ENCODE measurements at places on chromosomes 3 and 15.

- DNase-seq = peak; percentile 55
These were observed 62.1 kb downstream of the RASGRF1 start for GRCh38 chr15:79028411-79028964.

- no peak for DNase-seq
These were observed 99.6 kb downstream of the ABI3BP start for GRCh38 chr3:100893590-100893989.

- DNase-seq = no peak
These were observed 265.1 kb downstream of the UBE2E2 start for GRCh38 chr3:23468203-23468602.

- DNase-seq = no peak
These were observed 125.7 kb downstream of the PDZRN3 start for GRCh38 chr3:73498764-73499622.

DNA sequence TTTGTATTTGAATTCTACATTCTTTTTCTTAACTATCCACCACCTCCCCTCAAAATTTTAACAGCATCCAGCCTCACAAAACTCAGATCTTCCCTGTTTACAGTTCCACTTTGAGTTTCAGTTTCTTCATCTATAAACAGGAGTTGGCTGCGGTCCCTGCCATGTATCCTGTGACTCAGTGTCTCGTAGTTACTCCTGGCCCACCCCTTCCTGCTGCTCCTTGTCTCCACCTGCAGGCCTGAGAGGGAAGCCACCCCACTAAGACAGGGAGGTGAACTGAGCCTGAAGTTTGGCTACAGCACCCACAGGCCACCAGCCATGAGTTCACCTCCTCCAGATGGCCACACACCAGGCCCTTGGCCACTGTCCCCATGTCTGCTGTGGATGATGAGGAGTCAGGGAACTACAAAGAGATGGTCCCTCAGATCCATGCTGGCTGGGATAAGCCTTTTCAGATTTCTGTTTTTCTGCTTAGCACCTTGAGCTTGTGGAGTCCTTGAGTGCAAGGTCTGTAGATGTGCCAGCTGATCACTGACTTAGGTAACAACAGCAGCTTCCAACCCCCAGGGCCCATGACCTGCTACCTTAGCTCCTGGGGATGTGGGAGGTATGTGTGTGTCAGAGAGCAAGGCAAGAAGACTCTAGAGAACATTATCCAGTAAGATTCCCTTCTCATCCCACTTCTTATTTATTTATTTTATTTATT is 37.5 kb downstream of the CD86 start:
- DNase-seq = no peak

GRCh38 chr3:141052201-141053069 is 1.3 kb downstream of the SPSB4 start:
- DNase-seq = peak; percentile 75

- DNase-seq = no peak
These were observed 55.4 kb downstream of the BOC start for GRCh38 chr3:113266738-113267137.

DNA sequence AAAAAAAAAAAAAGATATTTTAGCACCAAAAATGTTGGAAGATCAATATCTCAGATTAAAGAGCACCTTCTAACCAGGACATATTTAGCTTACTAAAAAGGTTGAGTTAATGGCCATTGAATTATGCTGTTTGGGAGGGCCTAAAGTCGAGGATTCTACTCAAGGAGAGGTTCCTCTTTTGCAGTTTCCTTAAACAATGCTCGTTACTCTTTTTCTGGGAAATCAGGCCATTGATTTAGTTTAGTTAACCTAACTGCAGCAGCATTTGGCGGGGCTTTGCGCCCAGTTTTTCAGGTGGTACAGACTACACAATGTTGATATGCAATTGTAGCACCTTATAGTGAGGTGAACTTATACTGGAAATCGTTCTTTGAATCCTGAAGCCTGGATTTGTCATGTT is 6.8 kb downstream of the ABHD2 start:
- no peak for DNase-seq

- DNase-seq = no peak
These were observed 648.9 kb upstream of the ALCAM start for GRCh38 chr3:104717828-104718196.

- no peak for DNase-seq
These were observed 99.8 kb downstream of the MEGF11 start for GRCh38 chr15:66153549-66154415.
